Adipose tissue (tissue), 3 donors: ENCODE measurements at places on chromosomes 4 and X. TPM values are rescaled to one million over a fixed set of nuclear protein-coding genes. Genes with fewer than 3 reads are reported as not detected.

L1CAM gene
- polyA plus RNA-seq = 1.5 TPM

AWAT2 gene
- not detected for polyA plus RNA-seq

SHROOM3 gene
- 3.4 TPM for polyA plus RNA-seq

GAGE12F gene
- polyA plus RNA-seq = not detected

SEC24D gene
- 15.6 TPM for polyA plus RNA-seq

SMR3B gene
- not detected for polyA plus RNA-seq

CSN2 gene
- polyA plus RNA-seq = not detected

UGT2B11 gene
- polyA plus RNA-seq = not detected

KLKB1 gene
- polyA plus RNA-seq = not detected

HS6ST2 gene
- polyA plus RNA-seq = 0.59 TPM

TMSB15C gene
- polyA plus RNA-seq = 0.15 TPM

CCNQ gene
- polyA plus RNA-seq = 22.3 TPM

NSUN7 gene
- polyA plus RNA-seq = 0.64 TPM
